ENCODE measurements at places on chromosomes 3 and 15. TPM values are rescaled to one million over a fixed set of nuclear protein-coding genes. Genes with fewer than 3 reads are reported as not detected.

Gene TGM5
- total RNA-seq, result not detected

Gene SEMA3F
- 0.43 TPM for total RNA-seq

Gene MME
- 354 TPM for total RNA-seq

Gene MESD
- 26.8 TPM for total RNA-seq

Gene THRB
- total RNA-seq, result 0.66 TPM

Gene SOX14
- not detected for total RNA-seq

Gene LRRC31
- total RNA-seq, result not detected

Gene POLQ
- total RNA-seq, result 15.2 TPM

Gene SCN11A
- under 0.01 TPM for total RNA-seq

Gene FBXL22
- not detected for total RNA-seq

Gene RRP9
- total RNA-seq, result 26.5 TPM

Gene TMC3
- total RNA-seq, result not detected

Gene TRANK1
- 10.7 TPM for total RNA-seq

Gene COL7A1
- total RNA-seq, result 23.6 TPM

Gene P2RY14
- total RNA-seq, result 0.14 TPM

Gene CX3CR1
- not detected for total RNA-seq

Gene SCAANT1
- total RNA-seq, result not detected

Gene HMG20A
- 38.3 TPM for total RNA-seq

Gene CCDC71
- total RNA-seq, result 30.0 TPM

Gene SERPINI2
- not detected for total RNA-seq

Gene PLA1A
- not detected for total RNA-seq

Gene CLDN11
- total RNA-seq, result 195 TPM

Gene ZNF197
- total RNA-seq, result 13.8 TPM

Gene GOLGA6A
- total RNA-seq, result not detected
